ENCODE measurements at places on chromosomes 1 and 21.

GRCh38 chr1:5993556-5994491 is 1.6 kb upstream of the NPHP4 start:
- peak; percentile 58 for DNase-seq

- DNase-seq: no peak
Measured at GRCh38 chr1:11620924-11621323, 33.3 kb downstream of the FBXO2 start.

GRCh38 chr1:13643017-13643416 is 57.0 kb upstream of the PRDM2 start:
- no peak for DNase-seq

- DNase-seq: no peak
Measured at GRCh38 chr1:206887701-206888100, 9.5 kb upstream of the IL24 start.

GRCh38 chr1:163668472-163668871 is 346.7 kb downstream of the NUF2 start:
- no peak for DNase-seq

- peak; percentile 52 for DNase-seq
Measured at GRCh38 chr1:66725885-66726665, 26.2 kb upstream of the DYNLT5 start.

DNA sequence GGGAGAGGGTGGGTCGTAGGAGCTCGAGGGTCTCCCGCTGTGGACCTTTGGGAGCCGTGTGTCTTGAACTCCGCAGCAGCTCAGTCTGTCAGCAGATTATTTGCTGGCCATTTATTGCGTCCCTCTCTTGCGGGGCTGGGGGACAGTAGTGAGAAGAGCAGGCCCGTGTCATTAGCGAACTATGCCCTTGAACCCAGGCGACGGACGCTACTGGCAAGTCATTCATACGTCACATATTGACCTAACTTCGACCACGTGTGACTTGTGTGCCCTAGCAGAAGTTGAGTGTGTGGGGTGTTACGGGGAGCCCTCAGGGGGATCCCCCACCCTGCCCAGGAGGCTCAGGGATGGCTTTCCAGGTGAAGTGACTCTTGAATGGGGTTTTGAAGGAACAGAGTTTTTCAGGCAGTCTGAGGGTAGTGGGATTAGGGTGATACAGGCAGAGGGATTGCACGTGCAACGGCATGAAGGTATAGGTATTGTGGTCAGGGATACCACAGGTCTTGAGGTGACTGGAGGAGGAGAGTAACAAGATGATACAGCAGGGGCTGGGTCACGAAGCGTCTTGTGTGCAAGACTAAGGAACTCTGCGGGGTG is 13.0 kb downstream of the RCC1 start:
- DNase-seq: peak; percentile 58

DNA sequence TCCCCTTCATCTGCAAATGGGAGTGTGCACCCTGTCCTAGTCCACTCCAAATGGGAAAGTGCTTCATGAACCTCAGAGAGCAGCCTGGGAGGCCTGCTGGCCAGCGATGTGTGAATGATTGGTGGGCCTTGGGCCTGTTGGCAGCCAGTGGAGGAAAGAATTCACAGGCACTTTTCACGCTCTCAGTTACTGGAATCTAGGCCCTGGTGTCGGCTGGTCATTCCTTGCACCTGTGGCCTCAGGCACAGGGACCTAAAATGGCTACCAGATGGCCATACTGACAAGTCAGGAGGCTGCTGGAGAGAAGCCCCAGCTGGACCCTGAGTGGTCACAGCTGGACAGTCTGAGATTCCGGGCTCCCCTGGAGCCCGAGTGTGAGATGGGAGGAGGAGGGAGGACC is 18.4 kb upstream of the EDN2 start:
- no peak for DNase-seq

- DNase-seq: no peak
Measured at GRCh38 chr1:17020502-17020901, 8.8 kb upstream of the ATP13A2 start.

DNA sequence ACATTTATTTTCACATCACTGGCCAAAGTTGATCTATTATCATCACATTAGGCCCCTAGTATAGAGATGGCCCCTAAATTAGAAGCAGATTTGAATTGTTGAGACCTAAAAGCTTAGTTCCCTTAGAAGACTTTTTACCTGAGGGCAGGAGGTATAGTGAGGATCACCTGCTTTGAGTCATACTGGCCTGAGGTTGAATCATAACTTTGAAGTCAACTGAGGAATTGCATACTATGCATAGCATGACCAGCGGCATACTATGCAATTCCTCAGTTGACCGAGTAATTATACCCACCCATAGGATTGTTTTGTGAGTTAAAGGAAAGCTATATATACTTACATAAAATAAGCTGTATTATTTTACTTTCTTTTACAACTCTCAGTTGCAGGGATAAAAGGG is 50.3 kb upstream of the DPH5 start:
- no peak for DNase-seq

DNA sequence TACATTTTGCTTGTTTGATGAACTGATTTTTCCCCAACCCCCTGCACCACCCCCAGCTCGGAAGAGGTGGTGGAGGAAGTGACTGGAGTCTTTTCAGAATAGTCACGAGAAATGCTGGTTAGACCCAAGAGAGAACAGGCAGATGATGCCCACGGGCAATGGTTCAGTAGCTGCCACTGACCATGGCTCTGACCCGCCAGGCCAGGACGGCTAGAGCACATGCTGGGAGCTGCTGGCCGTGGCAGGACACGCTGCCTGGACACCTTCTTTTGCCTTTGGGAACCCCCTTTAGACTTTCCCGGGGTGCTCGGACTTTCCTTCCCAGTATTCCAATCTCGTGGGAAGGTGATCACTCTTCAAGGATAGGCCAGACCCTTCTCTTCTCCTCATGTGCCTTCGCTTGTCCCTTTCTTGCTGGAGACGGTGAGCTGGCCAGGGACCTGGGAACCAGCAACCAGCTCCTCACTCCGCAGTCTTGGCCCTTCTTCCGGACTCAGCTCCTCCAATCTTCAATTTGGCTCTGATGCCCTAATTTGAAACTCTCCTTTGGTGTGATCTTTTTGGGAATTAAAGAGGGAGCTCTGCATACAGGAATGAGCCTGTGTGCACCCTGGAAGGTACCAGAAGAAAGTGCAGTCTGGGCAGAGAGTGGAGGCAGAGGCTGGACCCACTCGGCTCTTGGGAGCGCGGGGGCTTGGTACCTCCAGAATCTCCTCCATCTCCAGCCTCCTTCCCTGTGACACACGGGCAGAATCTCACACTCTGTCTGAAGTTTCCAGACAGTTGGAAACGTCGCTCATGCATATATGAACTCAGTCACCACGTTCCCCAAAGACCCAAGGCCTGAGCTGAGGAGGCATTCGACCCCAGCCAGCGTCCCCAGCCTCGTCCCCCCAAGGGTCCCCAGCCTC is 4.0 kb upstream of the PDE9A start:
- no peak for DNase-seq

DNA sequence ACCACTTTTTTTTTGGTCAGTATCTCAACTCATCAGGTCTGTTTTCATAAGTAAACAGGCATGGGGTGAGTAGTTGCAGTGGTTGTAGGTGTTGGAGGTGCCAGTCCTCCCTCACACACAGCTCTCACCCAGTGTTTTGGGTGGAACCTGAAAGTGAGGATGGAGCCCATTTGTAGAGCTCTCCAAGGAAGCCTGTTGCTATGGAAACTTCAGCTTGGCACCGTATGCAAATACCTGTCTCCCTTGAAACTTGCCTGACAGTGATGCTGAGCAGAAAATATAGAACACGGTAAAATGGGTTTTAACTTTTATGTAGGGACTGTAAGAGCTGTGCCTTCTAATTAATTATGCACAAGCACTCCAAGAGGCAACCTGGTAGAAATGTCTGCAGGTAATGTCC is 214.1 kb downstream of the AJAP1 start:
- DNase-seq: no peak

GRCh38 chr1:223657978-223658377 is 7.5 kb downstream of the CAPN8 start:
- DNase-seq: no peak

DNA sequence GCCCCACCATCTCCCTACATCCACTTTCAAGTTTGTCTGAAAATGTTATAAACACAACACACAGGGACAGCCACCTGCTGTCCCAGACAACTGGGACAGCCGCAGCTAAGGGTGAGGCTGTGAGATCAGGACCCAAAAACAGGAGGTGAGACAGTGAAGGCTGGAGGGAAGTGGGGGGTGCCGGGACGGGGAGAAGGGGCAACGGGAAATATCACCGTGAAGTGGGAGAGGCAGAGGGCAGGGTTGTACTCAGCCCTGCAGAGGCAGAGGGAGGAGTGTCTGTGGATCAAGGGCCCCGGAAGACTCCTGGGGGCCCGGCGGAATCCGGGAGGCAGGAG is 114.4 kb downstream of the CASZ1 start:
- no peak for DNase-seq

DNA sequence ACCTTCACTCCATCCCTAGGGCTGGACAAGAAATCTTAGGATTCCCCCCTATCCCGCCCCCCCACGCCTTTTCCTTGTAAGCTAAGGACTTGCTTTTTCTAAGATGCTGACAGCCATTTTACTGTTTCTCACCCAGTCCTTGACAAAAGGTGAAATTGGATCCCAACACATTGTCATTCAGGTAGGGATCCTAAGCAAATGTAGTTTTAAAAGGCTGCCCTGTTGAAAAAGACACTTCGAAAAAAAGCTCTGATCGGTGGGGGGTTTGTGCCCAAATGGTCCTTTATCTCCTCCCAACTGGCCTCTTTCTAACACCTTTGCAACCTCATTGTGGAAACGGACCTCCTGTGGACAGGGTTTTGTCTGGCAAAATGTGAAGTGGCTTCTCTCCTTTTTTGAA is 2.9 kb downstream of the CACHD1 start:
- DNase-seq: no peak

DNA sequence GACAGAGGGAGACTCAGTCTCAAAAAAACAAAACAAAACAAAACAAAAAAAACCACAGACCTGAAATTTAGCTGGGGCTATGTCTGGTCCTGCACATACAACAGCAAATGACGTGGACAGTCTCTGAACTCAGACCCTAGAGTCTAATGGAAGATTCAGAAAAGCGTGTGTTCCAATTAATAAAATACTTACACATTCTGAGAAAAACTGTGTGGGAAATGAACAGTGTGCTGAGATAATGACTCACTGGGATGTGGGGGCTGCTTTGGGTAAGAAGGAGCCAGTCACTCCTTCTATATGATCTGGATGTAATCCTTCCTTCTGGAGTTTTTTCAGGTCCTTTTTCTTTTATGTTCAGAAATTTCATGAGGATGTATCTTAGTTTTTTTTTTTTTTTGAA is 29.4 kb downstream of the CLDN14 start:
- DNase-seq: no peak

DNA sequence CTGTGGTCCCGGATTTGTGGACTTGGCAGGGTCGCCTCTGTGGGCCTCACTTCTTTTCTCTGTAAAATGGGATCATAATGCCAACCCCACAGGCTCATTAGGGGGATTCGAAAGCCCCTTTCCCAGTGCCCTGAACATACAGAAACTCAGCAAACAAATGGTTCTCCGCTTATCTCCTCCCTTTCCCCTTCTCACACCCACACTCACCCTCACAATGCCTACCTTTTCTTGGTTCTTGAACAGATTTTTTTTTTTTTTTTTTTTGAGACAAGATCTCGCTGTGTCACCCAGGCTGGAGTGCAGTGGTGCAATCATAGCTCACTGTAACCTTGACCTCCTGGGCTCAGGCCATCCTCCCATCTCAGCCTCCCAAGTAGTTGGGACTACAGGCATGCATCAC is 175.7 kb downstream of the KAZN start:
- DNase-seq: no peak

DNA sequence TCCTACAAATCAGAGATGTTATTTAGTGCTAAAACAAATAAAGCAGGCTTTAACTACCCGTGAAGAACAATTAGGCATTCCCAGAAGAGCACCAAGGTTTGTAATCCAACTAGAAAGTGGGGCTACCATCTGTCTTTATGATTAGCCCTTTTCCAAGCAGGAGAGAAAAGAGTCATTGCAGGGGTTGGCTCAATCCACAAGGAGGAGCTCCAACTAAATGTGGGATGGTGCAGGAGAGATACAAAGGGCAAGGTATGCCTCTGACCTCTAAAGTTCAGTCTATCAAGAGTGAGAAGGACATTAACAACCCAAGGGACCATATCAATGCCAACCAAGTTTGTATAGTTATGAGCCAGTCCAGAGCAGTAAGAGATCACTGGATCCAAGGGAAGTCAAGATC is 382.7 kb upstream of the DUSP10 start:
- DNase-seq: no peak

GRCh38 chr1:227543283-227544066 is 19.9 kb upstream of the ZNF678 start:
- DNase-seq: no peak

DNA sequence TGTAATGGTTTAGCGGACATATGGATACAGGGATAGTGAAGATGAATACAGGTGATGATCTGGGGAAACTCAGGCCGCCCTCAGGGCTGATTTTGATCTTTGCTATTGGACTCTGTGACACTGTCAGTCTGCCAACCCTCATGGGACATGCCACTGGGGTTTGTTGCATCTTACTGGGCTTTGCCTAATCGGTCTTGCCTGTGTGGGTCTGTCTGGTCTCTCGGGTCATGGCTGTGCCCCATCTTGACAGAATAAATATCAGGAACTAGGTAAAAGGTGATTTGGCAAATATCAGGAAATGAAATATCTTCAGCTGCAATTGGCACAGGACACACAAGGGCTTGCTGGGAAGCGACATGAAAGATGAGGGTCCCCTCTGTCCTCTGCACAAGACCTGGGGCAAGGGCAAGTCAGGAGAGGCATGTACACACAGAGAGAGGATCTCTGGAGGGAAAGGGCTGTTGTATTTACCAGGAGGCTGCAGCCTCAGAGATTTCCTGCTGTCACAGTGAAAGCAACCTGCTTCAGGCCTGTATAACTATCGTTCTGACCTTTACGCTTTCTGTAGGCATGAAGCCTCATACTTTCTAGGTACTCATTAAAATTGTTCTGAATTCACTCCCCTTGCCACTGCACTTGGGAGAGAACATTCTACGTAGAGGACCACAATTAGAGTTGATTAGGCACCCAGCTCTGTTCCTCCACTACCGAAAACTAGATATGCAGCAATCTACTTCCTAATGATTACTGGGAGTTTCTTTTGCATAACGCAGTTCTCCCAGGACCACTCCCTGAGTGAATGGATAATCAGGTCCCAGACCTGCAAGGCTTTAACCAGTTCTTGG is 52.0 kb upstream of the GADD45A start:
- no peak for DNase-seq

DNA sequence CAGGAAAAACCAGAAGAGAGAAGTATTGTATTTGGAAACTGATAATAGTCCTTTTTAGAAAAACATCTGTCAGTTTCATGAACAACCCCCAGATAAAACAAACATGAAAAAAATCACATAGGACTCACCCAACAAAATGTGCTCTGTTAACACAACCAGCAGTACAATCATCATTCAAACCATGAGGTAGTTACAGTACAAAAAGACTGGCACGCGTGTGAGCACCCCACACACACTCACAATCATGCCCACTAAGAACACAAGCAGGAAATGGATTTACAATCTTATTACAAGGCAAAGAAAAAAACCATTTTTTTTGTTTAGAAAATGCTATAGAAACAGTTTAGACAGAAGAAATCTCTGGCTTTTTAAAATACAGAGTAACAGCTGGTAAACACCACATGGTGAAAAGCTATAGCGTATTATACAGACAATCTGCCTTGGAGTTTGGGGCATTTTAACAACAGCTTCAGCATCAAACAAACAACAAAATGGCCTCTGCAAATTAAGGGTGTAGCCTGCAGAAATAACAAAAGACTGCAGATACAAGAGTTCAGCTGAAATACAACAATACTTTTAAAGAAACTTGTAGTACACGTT is 180.0 kb downstream of the CDC7 start:
- no peak for DNase-seq

- no peak for DNase-seq
Measured at GRCh38 chr1:43255438-43256210, 14.2 kb upstream of the TMEM125 start.

GRCh38 chr1:93016171-93016570 is 54.9 kb upstream of the DIPK1A start:
- no peak for DNase-seq

All from activated naive CD8-positive, alpha-beta T cell treated with anti-CD3 and anti-CD28 coated beads, Interleukin-2, amount 50 U/mL, for 24 hours (primary cell).